ENCODE measurements at places on chromosomes 4 and X. TPM values are rescaled to one million over a fixed set of nuclear protein-coding genes. Genes with fewer than 3 reads are reported as not detected.

- DNase-seq = no peak
Measured at GRCh38 chrX:33129607-33130006, 81.7 kb downstream of the DMD start.

DNA sequence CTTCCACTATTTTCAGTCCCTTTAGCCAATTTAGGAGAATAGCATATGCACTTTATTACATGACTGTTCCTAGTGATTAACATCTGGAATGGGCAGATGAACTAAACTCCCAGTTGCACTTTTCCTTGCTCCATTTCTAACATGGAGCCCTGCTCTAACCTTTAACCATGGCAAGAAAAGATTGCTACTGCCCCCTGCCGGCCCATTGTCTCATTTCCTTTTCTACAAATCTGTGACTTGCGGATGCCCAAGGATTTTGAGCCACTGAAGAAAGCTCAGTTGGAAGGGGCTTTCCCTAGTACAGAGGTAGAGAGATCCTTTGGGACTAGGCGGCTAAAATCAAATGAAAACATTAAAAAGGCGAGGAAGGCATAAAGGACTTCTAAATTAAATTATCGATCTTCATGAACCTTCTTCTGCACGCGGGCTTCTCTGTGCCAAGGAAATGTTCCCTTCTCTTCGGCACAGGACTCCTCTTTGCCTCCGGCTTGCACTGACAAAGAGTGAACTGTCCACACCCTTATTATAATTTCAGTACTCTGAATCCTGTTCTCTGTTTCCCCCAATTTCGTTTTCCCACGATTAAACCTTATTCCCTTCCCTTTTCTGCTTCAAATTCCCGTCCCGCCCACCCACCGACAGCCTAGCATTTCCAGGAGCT, 577 bp upstream of the GLRA2 start:
- DNase-seq = peak; percentile 5

GRCh38 chrX:153908219-153908860, 3.9 kb downstream of the AVPR2 start:
- DNase-seq = no peak

GRCh38 chrX:118975831-118976598, 1.6 kb downstream of the LONRF3 start:
- DNase-seq = peak; percentile 56

- DNase-seq = no peak
Measured at GRCh38 chrX:53241558-53241957, 16.6 kb upstream of the KDM5C start.

- no peak for DNase-seq
Measured at GRCh38 chrX:155215443-155216178, 649 bp upstream of the VBP1 start.

- peak; percentile 19 for DNase-seq
Measured at GRCh38 chrX:16445166-16445752, 204.7 kb upstream of the S100G start.

DNA sequence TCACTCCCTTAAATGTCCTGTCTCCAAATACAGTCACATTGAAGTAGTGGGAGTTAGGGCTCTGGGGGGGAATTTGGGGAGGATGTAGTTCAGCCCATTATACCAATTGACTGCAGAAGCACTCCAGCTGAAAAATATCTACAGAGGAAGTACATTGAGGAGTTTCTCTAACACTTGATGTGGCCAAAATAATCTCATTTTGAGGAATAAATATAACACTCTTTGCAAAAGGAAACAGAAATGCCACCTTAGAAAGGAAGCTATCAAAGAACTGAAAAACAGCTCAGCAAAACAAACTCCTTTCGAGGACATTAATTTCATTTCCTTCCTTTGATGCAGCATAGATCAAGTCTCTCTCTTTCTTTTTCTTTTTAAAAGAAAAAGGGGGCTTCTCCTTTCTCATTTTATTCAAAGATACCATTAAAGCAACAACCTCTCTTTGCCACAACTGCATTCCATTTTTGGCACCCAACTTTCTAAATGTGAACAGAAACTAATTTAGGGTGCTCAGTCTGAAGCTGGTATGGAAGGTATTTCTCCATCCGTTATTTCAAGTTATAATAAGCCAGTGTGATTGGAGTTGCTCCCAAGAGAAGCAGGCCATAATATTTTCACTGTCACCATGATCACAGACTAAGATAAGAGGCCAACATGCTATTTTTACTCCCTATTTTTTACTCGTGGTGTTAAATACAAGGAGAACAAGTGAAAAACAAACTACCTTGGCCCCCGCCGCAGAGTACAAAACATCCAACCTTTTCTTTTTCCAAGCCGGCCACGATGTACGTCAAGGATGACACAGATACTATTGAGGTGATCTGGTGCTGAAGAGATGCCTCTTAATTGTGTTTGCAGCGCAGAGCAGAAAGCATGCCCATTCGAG, 230.4 kb upstream of the GATB start:
- no peak for DNase-seq

DNA sequence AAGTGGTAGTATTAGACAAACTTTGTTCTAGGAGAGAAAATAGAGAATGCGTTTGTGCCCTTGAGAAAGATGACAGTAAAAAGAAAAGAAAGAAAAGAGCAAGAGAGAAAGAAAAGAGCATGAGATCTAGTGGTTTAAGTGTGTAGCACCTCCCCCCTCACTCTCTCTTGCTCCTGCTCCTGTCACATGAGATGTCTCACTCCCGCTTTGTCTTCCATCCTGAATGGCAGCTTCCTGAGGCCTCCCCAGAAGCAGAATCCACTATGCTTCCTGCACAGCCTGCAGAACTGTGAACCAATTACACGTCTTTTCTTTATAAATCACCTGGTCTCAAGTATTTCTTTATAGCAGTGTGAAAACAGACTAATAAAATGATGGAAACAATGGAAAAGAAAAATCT, 499.6 kb downstream of the ACTRT1 start:
- DNase-seq = no peak

DNA sequence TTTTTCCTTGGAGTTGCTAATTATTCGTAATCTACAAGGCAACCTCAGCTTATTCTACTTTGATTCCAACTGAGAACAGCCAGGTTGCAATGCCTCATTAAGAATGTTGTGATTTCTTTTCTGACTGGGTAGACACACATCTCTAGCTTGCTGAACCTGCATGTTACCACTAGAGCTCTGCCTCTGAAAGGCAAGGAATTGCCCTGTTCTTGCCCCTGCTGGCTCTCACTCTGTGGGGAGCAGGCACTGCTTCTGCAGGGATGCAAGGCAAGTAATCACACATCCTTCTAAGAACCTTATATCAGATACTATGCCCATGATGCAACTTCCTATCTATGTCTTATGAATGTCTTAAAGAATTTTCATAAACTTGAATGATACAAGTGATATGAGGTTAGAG, 503.2 kb downstream of the PACRGL start:
- DNase-seq = no peak

GRCh38 chrX:136192839-136193414, 45.6 kb downstream of the FHL1 start:
- DNase-seq = peak; percentile 18

- DNase-seq = no peak
Measured at GRCh38 chrX:29940750-29941149, 274.6 kb upstream of the MAGEB2 start.

- DNase-seq = no peak
Measured at GRCh38 chr4:79850626-79851025, 222.4 kb downstream of the ANTXR2 start.

GRCh38 chr4:42671431-42672194, 14.7 kb upstream of the ATP8A1 start:
- DNase-seq = peak; percentile 8

GRCh38 chr4:156598138-156598681, 373.4 kb downstream of the PDGFC start:
- peak; percentile 40 for DNase-seq

- DNase-seq = no peak
Measured at GRCh38 chr4:53014881-53015280, 152.8 kb downstream of the RASL11B start.

- peak; percentile 19 for DNase-seq
Measured at GRCh38 chr4:95835672-95836071, 4.2 kb upstream of the PDHA2 start.

DNA sequence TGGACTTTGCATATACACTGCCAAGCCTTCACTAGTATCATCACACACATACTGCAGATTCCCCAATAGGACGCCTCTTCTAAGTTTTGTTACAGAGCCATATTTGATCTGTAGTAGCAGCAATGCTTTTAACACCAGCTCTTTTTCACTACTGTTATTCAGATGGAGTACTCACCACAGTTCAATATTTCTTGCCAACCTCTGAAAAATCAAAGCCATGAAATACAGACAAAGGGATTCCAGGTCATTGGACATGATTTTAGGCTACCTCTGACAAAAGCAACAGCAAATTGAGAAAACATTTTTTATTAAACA, 390.7 kb upstream of the ADGRL3 start:
- no peak for DNase-seq

- DNase-seq = no peak
Measured at GRCh38 chrX:130280901-130281300, 12.2 kb upstream of the ZNF280C start.

GRCh38 chrX:24215272-24215671, 65.7 kb downstream of the ZFX start:
- DNase-seq = no peak

DNA sequence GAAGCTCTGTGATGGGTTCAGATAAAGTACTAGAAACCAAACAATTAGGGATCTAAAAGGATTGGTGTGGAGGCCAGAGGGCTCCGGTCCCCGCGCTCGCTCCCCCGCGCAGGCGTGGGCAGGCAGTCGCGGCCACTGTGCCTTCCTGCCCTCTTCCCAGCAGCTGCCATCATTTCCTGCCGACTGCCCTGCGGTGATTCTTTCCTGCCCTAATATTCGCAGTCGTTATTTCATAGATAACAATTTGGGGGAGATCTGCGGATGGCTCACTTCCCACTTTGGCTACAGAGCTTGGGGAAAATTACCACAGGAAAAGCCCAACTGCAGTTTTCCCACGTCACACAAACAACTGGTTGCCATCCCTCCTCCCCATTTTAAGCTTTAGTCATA, 2.2 kb downstream of the GRIA2 start:
- no peak for DNase-seq

GRCh38 chrX:115233497-115234455, at the start of gene LRCH2:
LRCH2 (minus strand) TSS chrX:115234096; CDS start chrX:115234041, 55 bp downstream.
- DNase-seq = peak; percentile 30

DNA sequence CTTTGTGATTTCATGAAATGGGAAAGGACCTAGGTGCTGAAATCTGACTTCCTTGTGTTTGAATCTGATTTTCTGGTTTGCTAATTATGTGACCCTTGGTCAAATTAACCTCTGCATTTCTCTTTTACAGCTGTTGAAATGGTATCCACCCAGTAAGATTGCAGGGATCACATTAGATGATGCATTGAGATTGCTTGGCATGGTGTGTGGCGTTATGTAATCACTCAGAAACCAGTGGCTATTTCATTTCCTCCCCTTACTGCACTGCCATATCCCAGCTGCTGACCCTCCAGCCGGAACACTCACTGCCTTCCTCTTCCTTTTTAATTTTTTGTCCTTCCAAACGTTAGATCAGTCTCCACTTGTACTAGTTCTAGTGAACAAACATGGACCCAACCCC, 79.0 kb downstream of the KLHL8 start:
- no peak for DNase-seq

- no peak for DNase-seq
Measured at GRCh38 chr4:185118876-185119275, 24.2 kb upstream of the SLC25A4 start.

DNA sequence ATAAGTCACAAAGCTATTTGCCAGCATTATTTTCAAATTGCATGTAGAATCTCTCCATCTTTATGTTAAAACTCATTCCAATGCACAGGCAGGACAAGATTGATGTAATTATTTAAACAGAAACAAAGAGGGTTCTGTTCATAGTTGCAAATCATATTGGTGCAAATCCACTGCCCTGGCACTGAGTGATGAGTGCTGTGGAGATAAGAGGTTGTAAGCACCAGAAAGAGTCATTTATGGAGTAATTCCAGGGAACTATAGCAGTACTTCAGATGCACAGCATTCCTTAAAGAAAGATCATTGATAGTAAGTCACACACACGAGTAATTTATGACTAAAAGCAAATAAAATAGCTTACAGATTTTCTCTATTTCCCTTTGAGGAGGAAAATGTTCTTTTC, 337.7 kb upstream of the CTSO start:
- DNase-seq = no peak

- DNase-seq = no peak
Measured at GRCh38 chr4:108168160-108168670, 517 bp downstream of the LEF1 start.

- DNase-seq = no peak
Measured at GRCh38 chr4:10565166-10565780, 108.0 kb upstream of the ZNF518B start.

GRCh38 chrX:79330022-79330421, 37.1 kb downstream of the ITM2A start:
- no peak for DNase-seq

GAGE12D gene
- total RNA-seq = 0.90 TPM

SORBS2 gene
- 0.41 TPM for total RNA-seq

SULT1B1 gene
- 1.8 TPM for total RNA-seq

ERCC6L gene
- 13.1 TPM for total RNA-seq

HS6ST2 gene
- 3.9 TPM for total RNA-seq

CYP2U1 gene
- 8.5 TPM for total RNA-seq

COL4A6 gene
- 0.21 TPM for total RNA-seq

CDKL2 gene
- total RNA-seq = 0.02 TPM

PDGFC gene
- 22.5 TPM for total RNA-seq

EGFL6 gene
- total RNA-seq = not detected

Data from H4 (cell line).